ENCODE measurements at places on chromosomes 4 and X.

DNA sequence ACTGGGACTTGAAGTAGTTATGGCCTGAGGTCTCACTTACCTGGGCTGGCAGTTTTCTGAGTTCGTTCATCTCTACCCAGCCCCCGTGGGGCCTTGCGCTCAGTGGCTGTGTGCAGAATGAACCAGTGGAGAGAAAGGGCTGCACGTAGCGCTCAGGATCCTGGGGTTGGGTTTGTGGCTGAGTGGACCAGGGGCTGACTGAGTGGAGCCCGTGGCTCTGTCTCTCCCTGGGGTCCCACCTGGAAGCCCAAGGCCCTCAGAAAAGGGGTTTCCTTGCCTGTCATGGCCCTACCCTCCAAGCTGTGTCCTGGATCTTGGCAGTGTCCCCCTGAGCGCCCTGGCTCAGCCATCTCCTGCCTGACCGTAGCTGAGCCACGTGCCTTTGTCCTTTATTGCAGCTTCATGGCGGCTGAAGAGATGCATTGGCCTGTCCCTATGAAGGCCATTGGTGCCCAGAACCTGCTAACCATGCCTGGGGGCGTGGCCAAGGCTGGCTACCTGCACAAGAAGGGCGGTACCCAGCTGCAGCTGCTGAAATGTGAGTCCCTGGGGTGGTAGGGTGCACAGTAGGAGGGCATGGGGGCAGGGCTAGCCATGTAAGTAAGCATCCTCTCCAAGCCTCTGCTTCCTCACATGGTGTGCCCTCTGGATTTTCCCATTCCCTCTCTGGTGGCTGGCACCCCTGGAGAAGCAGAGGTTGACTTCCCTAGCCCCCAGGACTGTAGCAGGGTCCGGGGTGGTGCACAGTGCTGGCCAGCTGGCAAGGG, 23.2 kb upstream of the ADD1 start:
- no peak for DNase-seq

DNA sequence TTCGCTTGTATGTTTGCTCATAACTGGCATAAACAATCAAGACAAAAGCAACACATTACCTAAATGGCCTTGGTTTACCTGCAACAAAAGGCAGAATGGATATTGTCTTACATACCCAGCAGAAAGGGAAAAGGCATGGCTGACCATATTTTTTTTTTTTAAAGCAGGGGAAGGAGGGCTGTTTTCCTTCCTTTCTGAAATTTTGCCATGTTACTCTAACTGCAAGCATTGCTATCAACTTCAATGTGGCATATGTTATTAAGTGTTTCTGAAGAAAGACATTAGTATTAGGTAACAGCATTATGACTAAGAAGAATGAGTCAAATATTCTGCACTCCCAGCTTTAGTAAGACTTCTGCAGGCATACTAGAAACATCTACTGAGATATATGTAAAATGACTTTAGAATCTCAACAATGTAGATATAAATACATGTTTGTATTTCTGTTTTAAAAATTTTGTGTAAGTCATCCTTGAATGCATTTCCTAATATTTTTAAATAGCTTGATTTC, 512.6 kb upstream of the FAM241A start:
- DNase-seq = no peak

DNA sequence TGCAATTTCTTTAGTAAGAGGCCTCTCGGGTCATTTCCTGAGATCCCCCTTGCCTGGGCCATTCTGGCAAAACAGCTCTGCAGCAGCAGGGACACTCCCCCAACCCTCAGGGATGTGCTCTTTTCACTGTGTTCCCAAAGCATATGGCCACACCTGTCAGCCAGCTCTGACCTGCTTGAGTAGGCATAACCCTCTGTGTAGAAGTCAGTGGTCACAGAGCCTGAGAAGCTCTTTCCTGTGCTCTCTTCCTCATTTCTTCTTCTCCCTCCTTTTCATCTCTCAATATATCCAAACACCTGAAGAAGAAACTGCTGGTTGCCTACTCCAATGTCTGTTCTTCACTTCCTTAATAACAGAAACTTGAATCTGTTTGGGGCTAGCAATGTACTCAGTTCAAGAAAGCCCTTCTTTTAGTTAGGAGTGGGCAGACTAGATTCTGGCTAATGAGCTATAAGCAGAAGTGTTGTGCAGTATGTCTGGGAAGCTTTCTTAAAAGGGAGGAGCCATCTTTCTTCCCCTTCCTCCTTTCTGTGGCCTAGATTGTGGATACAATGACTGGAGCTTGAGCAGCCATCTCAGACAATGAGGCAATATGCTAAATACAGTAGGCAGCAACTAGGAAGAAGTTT, 73.3 kb downstream of the PRPS1 start:
- no peak for DNase-seq

DNA sequence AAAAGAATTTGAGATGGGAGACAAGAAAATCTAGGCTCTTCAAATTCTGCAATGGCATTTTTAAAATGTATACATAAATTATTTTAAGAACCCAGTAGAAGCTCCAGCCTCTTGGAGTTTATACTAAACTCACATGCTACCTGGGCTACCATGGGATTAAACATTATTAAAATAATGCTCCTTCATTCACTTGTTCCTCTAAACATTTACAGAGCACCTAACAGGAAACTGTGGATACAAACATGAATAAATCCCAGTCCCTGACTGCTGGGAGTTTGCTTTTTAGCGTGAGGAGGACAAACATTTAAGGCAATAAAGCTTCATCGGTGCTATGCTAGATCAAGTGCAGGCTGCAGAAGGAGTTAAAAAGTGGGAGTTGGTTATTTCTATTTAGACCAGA, 5.4 kb upstream of the SPP1 start:
- DNase-seq = no peak

GRCh38 chr4:6887591-6888371, 21.8 kb upstream of the TBC1D14 start:
- no peak for DNase-seq

DNA sequence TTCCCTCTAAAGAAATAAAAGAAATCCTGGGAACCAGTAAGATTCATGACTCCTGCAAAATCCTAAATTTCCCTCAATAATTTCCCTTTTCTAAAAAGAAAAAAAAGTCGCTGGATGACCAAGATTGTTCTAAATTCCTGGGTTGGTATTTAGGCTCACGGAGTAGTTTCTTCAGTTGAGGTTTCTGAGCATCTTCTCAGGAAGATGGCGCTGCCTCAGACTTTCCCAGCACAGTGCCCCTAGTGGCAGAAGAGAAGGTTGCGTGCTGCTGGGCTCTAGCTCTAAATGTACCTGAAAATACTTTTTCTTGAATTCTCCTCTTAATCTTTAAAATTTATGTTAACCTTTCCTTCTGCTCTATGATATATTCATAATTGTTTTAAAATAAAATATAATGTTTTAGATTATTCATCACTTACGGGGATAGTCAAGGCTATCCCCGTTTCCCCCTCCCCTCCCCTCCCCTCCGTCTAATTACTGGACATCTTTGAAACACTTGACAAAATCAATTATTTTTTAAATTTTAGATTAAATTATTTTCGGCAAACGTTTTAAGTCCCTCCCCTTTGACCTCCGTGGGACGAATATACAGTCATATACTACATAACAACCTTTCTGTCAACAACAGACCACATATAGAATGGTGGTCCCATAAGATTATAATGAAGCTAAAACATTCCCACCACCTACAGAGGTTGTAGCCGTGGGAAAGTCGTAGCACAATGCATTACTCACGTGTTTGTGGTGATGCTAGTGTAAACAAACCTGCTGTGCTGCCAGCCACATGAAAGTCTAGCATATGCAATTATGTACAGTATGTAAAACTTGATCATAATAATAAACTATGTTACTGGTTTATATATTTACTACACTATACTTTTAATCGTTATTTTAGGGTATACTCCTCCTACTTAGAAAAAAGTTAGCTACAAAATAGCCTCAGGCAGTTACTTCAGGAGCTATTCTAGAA, 41.0 kb upstream of the GATB start:
- no peak for DNase-seq

- peak; percentile 8 for DNase-seq
Observed at GRCh38 chrX:12080265-12080664, 58.0 kb upstream of the FRMPD4 start.

- no peak for DNase-seq
Observed at GRCh38 chrX:68584221-68584620, 63.2 kb upstream of the STARD8 start.

- DNase-seq = no peak
Observed at GRCh38 chrX:38342853-38343778, 9.3 kb upstream of the OTC start.

- peak; percentile 61 for DNase-seq
Observed at GRCh38 chr4:1792832-1793495, at the start of gene FGFR3. FGFR3 (plus strand) TSS chr4:1793293; CDS start chr4:1793935, 642 bp downstream.
